NCI-H510A treated with DMSO at 0.1 percent for 48 hours (cell line): ENCODE measurements at places on chromosomes 3 and 15.

DNA sequence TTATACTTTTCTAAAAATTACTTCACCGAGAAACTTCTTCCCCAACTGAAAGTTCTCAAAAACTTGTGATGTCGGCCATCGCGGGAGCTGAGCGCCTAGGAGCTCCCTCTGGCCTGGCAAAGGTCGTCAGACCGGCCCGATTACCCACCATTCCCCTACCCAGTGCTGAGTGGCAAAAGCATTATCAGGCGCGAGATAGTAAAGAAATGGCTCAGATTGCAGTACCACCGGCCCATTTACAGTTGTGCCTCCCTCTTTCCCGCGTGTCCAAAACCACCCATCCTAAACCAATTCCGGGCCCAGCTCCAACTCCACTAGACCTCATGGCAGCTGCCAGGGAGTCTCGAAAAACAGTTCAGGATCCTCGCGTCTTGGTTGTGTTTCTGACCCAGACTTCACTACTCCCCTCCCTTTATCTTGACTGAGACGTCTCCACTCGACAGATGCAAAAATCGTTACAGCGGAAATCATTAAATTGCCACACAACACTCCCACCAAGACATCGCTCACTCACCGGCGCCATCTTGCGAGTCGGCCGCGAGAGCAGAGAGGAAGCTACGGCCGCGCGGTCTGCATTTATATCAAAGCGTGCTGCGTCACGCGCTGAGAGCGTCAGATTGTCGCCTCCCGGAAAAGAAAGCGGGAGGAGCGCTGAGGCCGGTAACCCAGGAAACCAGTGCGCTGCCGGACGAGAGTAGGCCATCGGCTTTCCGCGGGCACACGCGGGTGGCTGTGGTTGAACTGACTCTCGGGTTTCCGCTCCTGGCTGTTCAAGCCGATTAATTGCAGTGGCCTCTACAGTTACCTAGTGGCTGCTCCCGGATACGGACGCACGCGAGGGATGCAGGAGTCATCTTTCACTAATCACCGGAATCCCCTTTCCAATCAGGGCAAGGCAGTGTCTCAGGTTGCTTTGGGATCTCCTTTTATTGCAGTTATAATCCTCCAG is at the start of gene RPL22L1:
TSS of gene RPL22L1 (minus strand) at position 551 of the 949 bp plus-strand sequence. CDS start at position 523, 28 bp downstream.
- no peak for DNase-seq

DNA sequence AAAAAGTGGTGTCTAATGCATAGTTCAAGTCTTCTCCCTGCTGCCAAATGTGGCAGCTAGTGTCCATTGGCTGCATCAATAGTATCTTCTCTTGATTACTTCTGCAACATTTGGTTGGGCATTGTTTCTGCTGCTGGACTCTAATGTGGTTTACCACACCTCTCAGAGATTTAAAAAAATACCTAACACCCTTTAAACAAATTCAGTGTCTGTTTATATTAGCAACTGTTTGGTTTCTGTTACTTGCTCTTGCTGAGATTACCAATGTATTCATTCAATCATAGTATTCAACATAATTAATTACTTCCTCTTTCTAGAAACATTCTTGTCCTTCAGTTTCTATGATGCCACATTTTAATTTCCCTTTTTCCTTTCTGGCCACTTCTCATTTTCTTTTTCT is 20.3 kb upstream of the NECTIN3 start:
- DNase-seq: no peak

- no peak for DNase-seq
Measured at GRCh38 chr3:8816106-8816505, 46.7 kb upstream of the OXTR start.

DNA sequence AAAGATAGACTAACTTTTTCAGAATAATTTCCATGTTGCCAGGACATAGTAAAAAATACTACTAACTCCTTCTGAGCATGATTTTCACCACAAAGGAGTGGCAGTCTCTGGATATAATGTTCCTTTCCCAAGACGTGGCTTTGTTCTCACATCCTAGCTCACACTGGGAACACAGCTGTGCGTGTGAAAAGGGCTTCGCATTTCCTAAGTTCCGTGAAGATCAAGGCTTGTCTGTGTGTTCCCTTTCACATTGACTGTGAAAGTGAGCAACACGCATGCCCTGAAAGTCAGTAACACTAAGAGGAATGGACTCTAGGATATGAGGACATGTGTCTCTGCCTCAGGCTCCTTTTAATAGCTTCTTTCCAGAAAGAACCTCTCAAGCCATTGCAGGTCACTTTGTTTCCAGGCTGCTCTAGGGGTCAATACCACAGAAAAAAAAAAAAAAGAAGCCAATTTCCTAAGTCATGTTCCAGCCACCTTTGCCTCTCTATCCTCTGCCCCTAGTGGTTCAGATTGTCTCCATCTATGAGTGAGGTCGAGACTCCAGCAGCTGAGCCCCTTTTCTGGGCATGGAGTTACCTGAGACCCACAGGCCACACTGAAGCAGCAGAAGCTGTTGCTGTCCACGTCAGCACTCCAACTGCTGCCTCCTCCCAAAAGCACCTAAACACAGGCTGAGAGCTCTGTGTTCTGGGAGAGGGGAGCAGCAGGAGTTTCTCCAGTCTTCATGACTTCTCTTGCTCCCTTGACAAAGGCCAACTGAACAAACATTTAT is 355.9 kb downstream of the RSL24D1 start:
- DNase-seq: no peak

DNA sequence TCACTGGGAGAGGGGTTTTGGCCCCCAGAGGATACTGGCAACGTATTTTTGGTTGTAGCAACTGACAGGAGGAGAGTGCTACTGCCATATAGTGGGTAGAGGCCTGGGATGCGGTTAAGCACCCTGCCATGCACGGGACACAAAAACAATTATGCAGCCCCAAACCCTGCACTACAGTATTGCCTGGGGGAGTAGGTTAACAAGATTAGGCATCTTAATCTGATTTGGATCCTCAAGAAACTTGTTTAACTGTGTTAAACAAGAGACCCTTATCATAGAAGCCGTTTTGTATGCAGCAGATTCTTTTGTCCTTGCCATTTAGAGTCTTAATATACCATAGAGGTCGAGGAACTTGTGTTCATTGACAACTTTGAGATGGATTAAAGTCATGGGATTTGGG is 3.4 kb downstream of the PHLDB2 start:
- no peak for DNase-seq

GRCh38 chr3:172560026-172560425 is 36.8 kb upstream of the TNFSF10 start:
- DNase-seq: no peak

- no peak for DNase-seq
Measured at GRCh38 chr3:41331041-41331440, 131.7 kb downstream of the CTNNB1 start.
